Activated T-cell treated with anti-CD3 and anti-CD28 coated beads for 48 hours (primary cell): ENCODE measurements at places on chromosomes 4 and X.

DNA sequence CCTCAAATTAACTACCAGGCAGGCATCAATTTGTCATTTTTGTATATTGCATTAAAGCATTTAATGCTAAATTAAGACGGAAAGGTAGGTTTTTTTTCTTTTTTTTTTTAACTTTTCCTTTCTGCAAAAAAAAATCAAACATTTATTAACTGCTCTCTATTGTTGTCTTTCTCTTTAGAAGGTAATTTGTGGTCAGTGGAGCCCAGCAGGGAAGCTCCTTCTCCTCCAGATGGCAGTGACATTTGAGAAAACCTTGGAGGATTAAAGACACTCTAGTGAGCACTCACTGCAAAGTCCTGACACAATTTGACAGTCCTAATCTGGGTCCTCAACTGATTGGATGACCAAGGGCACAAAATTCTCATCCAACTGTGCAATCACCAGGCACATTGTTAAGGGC is 102.4 kb downstream of the SLIT2 start:
- no peak for DNase-seq

DNA sequence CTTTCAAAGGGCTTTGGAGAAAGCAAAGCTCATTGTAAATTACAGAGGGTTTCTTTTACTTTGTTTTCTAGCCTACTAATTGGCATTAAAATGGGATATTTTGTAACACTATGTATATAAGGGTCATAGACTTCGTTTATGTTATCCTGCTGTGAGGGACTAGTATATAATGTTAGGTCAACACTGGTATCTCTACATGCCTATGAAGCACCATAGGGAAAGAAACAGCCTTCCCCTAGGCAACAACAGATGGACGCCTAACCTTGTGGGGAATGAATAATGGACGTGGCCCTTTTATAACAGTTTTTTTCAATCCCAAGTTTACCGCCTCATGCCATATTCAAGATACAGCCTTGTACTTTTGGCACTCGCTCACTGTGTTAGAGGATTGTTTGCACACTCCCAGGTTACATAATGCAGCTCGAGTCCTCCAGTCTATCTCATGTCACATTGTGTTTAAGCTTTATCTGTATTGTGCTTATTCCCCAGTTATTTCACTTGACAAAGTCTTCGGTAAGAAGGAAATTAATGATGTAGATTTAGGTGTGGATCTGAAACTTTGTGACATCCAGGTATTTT is 711.0 kb downstream of the RPA4 start:
- no peak for DNase-seq

DNA sequence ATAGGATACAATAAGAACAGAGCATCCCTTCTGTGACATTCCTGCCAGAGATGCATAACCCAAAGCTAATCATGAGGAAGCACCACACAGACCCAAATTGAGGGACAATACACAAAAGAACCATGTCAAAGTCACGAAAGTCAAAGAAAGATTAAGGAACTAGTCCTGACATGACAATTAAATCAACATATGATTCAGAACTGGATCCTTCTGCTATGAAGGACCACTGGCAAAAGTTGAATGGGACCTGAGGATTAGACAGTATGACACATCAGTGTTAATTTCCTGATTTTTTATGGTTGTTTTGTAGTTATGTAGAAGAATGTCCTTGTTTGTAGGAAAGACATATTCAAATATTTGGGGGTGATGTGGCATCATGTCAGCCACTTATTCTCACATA is 13.9 kb downstream of the ACOT9 start:
- no peak for DNase-seq

DNA sequence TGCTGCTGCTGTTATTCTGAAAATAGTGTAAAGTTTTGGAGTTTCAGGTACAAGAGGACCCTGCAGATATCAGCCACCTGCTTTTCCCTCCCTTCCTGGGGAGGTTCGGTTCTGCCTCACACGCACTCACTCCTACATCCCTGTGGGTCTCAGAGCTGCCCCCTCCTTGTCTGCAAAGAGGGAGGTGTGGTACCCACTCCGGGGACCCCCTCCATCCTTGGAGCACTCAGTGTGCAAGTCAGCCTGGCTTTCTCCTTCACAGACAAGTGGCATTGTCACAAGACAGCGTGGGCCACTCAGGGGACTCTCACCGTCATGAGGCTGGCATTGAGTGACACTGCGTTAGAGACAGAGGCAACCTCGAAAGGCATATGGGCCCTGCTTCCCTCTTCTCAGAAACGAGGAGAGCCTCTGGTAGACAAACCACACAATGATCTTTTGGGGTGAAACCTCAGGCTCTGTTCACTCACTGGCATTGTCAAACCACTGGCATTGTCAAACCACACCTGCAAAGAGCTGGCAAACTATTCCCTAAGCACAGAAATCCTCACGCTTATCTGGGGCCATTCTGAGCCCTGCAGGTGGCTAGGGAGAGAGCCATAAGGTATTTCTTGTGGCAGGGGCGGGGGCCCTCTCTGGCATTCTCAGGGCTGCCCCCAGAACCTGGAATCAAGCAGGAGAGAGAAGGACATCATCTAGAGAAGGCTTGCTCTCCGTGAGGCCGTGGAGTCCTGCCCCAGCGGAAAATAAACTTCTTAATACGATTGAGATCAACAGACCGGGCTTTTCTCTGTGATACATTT is 285.0 kb downstream of the SHOX start:
- DNase-seq = no peak

DNA sequence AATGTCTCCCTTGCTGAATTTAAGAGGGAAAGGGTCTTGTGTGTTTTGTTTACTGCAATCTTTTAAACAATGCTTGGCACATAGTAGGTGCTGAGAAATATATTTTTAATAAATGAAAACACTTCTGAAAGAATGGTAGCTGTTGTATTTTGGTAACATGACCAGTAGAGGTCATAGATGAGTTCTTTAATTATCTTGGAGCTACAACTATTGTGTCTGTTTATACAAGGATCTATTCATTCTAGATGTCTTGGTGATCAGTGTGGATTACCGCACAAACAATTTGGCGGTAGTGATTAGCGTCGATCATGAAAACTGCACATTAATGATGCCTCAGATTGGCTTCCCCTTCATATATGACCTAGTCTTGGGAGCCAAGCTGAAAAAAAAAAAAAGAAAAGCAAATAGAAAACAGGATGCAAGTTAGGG is 21.4 kb upstream of the SCRG1 start:
- no peak for DNase-seq

DNA sequence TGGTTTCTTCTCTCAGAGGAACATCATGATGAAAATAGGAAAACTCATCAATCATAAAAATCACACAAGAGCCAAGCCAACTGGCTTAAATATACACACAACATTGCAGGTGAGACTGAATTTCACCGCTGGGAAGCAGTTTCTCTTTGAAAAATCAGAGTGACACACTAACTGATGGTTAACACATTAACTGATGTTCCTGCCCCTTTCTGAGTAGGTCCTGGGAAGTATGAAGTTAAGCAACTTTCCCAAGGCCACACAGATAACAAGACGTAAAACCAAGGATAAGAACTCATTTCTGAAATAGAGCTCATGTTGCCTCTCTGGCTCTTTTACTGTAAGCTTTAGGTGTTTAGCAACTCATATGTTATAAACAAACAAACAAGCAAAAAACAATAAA is 813.7 kb upstream of the HS3ST1 start:
- DNase-seq = no peak

- DNase-seq = no peak
These were observed 848 bp downstream of the RAB9A start for GRCh38 chrX:13689741-13690211.

GRCh38 chrX:39891781-39892180 is 206.0 kb downstream of the BCOR start:
- DNase-seq = no peak

DNA sequence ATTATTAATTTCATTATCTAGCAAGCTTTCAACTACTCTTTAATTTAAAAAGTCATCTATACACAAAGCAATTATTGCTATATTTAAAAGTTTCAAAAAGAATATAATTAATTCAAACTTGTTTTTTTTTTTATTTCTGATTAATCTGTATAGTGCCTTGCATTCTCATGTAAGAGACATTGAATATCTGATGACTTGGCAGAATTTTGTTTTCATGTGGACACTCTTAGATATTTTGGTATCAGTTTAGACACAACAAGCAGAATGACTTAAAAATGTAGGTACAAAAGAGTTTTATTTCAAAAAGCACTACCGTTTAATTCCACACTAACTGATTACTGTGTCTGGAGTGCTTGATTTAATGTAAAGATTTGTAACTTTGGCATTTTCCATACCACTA is 1129.6 kb downstream of the PDHA2 start:
- no peak for DNase-seq

GRCh38 chr4:22473268-22473667 is 42.6 kb downstream of the ADGRA3 start:
- no peak for DNase-seq

DNA sequence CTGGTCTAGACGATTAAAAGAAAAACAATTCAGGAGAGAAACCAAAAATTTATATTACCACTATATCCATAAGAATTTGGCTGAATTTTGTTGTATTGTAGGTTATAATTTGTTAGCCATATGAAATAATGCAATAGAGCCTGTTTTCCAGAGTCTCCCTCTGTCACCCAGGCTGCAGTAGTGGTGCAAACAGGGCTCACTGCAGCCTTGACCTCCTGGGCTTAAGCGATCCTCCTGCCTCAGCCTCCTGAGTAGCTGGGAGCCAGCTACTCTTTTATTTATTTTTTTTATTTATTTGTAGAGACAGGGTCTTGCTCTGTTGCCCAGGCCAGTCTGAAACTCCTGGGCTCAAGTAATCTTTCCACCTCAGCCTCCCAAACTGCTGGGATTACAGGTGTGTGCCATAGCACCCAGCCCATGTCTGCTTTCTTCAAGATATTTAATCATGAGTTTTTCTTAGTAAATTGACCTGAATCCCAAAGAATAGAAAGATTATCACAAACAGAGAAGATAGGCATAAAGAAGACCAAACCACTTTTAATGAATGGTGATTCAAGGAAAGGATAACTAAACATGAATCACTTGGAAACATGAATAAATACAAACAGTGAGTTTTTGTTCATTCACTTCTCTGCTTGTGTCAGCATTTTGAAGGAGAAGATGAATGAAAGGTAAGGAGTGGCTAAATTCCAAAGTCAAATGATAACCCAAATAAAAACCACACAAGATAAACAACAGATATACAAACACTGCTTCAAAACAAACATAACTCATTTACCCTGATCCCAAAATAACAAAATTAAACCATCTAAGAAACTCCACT is 82.1 kb downstream of the PPP3CA start:
- DNase-seq = no peak

- DNase-seq = no peak
These were observed 209.9 kb upstream of the SPRY1 start for GRCh38 chr4:123186731-123187130.

DNA sequence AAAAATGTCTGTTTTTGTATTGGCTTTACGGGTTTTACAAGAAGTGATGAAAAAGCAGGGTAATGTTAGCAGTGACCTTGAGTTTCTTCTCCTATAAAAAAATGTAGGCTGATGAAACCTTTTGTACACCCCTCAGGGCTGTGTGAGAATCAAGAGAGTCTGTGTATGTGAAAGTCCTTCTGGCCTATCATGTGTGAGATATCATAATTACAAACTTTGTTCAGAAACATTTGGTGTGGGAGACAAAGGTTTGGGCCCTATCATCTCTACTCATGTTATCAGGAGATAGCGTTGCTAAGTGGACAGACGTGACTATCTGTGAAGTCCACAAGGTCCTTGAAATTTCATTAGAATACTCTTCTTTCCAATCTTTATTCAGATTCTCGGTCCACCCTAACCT is 170.6 kb upstream of the HAND2 start:
- no peak for DNase-seq

DNA sequence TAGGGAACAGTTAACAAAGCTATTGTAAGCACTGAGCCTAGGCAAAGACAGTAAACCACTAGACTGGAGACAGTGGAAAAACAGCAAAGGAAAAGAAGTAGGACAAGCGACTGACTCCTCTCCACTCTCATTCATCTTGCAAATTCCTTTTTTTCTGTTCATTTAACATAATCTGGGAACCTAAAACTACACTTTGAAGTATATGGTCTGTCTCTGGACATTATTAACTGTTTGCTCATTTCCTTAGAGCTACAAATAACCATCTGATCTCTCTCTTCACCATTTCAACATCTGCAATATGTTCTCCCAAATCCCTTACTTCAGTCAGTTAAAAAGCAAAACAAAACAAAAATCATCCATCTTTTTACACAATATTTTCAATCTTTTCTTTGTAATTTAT is 642 bp downstream of the HMGN5 start:
- DNase-seq = no peak

DNA sequence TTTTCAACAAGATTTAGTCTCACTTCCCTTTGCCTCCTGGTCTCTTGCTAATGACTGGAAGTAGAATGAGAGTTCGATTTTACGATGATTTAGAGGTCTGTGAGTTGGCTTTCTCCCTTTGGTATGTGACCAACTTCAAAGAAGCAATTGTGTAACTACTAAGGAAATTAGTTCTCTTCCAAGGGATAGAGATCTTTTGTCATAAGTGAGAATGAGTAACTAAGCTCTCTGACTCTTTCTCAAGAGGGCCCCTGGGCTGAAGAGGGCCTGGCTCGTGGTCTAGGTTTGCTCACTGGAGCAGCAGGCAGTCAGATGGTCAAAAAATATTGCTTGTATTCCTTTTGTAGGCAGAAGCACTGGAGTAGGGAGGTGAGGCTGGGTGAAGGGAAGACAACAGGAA is 176.3 kb downstream of the ENOX2 start:
- no peak for DNase-seq

GRCh38 chr4:180160195-180160983 is 2082.8 kb upstream of the TENM3 start:
- no peak for DNase-seq

DNA sequence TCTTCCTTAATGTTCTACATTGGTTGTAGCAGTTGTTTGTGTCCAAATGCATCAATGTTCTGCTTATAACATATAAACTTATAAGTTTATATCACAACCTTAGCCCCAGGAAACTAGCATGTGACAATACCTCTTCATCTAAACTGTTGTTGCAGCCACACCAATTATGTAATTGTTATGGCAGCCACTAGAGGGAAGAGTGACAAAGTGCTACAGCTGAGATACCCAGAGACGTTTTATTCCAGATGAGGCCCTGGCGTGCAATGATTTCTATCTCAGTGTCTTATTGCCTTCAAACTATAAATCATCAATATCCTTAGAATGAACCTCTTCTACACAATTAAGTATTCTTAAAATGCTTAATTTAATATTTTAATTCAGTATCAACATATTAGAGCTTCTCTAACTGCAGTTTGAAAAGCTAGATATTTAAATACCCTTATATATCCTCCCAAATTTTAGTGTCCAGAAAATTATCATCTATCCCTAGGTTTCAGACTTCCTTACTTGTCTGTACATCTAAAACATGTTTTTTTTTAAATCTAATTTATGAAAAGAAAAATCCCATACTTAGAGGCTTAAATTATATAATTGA is 171.6 kb downstream of the PCDH10 start:
- DNase-seq = no peak
